ENCODE measurements at places on chromosomes 2 and 18.
A peak's percentile ranks its signal among the peaks of the same experiment; 100 is the strongest.

DNA sequence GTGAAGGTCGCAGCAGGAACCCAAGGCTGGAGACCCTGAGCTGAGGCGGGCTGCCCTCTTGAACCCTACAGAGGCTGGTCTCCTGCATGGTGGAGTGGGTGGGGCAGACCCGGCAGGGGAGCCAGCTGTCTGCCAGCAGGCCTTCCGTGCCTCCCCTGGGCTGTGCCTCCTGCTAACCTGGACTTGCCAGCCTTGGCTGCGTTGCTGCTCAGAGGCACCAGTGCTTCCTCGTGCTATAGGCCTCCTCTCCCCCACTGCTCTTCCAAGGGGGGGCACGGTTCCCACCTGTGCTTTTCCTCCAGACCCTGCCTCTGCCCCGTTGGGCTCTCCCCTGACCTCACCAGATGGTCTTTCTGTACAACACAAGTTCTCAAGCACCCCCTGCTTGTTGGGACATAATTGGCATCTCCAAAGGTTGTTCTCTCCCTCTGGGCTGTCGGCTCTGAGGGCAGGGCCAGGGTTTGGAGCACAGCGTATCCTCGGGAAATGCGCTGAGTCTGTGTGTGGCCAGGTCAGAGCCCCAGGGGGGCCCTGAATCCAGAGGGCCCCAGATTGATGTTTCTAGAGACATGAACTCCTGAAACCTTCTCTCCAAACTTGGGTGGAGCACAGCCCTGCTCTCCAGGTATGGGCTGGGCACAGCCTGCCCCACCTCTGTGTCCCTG is 6.7 kb downstream of the ARHGEF4 start:
- no peak for DNase-seq

GRCh38 chr2:98623657-98624056 is 15.3 kb downstream of the UNC50 start:
- DNase-seq = no peak

DNA sequence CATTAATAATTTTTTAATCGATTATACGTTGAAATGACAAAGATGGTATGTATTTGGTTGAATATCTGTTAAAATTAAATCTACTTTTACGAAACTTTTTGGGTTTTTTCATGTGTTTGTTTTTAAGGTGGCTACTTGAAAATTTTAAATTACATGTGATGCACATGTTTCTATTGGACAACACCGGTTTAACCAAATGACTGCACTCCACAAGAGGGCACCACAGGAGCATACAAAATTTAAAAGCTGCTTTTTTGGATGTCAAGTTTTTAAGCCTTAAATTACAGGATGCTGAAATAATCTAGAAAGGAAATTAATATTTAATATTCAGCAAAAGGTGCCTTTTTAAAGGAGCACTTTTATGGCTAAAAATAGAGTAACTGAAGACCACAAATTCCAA is 98.7 kb downstream of the ACVR1 start:
- DNase-seq = peak; percentile 42

DNA sequence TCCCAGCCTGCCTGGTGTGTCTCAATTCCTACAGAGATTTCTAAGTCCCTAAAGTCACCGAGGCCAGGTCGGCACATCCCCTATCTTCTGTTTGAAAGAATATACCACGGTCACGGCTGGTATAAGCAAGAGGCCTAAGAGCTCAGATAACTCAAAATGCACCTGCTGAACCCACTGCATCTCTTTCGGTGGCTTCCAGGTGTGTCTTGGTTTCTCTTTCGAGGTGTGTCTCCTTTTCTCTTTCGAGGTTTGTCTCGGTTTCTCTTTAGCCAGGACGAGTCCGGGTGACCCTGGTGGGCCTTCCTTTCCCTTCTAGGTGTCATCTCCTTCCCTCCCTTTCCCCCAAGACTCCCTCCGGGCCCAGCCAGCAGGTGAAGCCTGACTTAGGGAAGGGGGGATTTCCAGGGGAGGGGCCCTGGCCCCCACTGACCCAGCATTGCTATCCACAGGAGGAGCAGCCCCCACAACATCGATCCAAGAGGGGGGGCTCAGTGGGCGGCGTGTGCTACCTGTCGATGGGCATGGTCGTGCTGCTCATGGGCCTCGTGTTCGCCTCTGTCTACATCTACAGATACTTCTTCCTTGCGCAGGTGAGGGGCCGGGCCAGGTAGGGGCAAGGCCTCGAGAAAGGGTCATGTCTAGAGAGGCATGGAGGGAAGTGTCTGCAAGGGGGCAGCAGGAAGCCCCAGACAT is 8.4 kb downstream of the ITM2C start:
- DNase-seq = no peak

DNA sequence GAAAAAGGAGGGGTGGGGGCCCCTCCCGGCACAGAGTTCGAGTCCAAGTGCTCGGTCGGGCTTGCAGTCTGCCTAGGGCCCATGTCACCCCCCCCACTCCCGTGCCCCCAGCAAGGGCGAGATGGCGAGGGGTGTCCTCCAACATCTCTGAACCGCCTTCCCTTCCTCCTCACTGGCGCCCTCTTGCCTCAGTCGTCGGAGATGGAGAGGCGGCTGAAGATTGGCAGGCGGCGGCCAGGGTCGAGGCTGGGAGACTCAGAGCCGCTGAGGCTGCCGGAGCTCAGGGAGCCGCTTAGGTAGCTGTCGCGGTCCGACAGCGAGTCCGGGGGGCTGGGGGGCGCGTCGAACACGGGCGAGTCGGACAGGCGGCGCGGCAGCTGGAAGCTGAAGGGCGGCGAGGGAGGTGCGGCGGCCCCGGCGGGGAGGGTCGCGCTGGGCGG is 2.3 kb downstream of the ZFP36L2 start:
- peak; percentile 91 for DNase-seq

DNA sequence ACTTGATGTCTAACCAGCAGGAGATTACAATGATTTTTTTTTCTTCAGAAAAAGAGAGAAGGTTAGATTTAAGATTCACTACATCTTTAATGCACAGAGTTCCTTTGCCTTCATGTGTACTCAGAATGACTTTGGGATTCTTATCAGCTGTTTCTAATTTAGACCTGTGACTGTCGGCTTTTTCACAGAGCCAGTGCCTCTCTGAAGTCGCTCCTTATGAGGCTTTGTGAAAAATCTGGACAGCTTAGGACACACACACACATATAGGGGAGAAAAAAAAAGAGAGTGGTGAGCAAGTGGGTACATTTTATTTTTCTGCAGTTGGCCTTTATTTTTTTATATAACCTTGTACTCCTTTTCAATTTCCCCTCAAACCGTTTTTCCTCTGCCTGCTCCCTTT is 893.1 kb upstream of the CELF4 start:
- DNase-seq = no peak

DNA sequence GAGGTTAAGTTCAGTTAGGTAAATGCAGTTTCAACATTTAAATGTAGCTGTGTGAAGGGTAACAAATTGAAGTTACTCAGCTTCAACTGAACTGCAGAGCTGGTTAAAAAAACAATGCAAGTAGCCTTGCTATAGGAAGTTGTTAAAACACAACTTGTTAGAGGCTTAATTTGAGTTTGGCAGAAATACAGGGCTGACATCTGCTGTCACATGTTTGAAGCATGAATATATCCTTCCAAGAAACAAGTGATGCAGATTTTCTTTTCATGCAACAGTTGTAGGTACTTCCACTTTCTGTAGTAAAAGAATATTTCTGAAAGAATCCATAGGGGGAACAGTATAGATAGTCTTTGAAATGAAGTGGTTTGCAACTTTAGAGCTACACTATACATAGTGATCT is 208.7 kb upstream of the RASGRP3 start:
- DNase-seq = no peak

DNA sequence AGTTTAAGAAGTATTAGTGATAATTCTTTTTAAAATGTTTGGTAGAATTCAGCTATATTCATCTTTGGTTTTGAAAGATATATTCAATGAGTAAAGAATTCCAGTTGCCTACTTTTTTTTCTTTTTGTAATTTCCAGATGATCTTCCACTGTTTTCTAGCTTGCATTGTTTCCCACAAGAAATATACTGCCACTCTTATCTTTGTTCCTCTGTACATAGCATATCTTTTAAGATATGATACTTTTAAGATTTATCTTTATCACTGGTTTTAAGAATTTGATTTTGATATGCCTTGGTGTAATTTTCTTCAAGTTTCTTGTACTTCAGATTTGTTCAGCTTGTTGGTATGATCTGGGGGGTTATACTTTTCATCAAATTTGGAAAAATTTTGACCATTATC is 374.4 kb downstream of the PLCL1 start:
- DNase-seq = no peak

- no peak for DNase-seq
Observed at GRCh38 chr2:234286118-234286598, 210.7 kb downstream of the ARL4C start.

- no peak for DNase-seq
Observed at GRCh38 chr2:43718530-43719124, 42.4 kb upstream of the C1GALT1C1L start.

DNA sequence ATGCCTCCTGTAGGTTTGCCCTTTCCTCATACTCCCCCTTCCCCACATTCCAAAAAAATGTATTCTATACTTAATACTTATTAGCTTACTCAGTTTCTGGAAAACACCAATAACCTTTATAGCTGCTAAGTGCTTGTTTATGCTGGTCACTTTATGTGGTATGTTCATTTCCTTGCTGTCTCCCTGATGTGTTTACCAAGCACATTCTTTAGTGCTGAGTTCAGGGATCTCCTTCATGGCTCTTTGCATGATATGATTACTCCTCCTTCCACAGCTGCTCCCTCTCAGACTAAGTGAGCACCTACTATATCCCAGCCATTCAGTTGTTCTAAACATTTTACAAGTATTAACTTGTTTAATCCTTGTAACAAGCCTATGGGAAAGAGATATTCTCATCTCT is 698.3 kb upstream of the FANCL start:
- DNase-seq = no peak

DNA sequence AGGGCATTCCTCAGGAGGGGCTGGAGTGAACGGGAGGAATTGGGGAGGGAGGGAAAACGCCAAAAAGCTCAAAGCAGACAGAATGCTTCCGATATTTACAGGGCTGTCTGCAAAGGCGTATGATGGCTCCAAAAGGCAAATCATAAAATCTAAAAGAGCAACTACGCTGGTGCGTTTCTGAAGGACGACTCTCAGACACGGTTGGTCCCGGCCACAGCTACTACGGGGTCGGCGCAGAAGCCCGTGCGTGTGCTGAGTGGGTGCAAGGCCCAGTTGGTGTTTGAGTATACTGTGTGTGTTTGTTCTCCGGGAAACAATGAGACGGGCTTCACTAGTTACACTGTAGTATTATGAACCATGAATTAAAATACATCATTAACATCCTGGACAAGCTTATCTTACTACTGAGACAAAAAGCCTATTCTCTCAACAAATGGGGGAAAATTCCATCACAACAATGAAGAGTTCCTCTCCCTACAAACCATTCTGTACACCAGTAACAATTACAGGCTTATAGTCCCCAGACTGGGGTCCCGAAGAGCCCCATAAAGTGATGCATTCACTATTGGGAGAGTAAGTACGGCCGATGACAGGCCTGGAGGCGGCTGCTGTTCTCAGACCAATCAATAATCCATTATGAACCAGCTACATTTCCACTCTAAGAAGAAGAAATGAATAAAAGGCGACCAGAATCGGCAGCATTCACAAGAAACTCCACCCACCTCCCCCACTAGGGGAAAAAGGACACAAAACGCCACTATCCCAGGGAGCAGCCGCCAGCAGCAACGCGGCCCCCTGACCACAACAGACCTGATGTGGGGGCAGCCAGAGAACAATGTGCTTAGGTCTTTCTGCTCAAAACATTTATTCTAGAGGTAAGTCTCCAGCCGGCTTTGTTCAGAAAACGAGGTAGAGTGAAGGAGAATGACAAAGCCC is 43.4 kb downstream of the ZNF516 start:
- DNase-seq = no peak

DNA sequence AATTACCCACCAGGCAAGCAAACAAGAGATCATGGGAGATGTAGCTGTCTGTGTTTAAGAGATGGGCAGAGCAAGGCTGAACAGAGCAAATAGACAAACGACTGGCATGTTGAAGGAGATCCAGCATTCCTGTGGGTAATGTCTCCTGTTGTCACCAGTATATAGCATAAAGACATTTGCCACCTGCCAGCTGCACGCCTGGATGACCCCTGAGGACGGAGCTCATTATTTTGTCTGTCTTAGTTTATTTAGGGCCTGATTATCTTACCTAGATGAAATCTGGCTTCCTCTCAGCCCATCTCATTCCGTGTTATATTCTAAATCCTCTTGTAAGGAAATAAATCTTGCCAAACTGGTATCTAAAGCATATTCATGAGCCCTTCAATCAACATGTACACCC is 510.3 kb upstream of the LINC00305 start:
- DNase-seq = no peak

GRCh38 chr2:34848132-34848531 is 1249.0 kb upstream of the FAM98A start:
- DNase-seq = no peak

GRCh38 chr18:79680100-79680879 is 687 bp downstream of the CTDP1 start:
- peak; percentile 71 for DNase-seq

DNA sequence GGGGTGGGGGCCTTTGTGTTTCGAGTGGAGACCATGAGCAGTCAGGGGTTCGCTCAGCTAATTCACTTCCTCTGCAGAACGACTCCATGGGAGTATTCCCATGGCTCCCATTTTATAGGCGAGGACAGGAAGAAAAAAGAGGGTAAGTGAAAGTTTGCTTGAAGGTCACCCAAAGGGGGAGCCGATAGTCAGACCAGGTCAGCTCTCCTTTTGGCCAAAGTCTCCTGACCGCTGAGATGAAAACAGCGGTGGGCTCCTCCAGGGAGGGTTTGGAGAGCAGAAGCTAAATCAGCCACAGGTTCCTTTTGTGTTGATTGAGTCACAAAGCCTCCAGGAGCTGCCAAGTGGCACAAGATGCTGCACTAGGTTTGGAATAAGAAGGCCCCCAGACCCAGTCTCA is 34.1 kb upstream of the CTAGE1 start:
- DNase-seq = peak; percentile 9

DNA sequence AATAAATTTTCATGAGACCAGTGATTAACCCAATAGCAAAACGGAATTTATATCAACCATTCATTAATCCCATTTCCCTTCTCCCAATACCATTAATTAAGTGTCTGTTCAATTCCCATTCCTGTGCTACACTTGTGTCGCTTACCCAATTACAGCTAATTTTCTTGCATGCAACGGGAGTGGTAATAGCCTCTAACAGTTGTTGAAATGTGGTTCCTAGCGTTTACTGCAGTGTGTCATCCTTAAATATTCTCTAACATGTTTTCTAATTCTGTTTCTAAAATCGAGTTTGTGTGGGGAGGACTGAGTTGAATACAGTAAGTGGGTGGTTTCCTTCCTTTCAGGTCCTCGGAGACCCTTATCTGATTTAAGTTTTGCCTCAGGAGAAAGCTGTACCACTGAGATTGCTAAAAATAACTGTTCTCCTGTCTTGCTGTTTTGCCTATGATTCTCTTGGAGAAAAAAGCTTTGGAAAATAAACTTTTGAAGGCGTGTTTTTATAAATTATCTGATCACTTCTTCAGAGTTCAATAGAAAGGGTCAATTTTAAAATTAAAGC is 59.3 kb upstream of the LRRTM1 start:
- peak; percentile 3 for DNase-seq

GRCh38 chr2:219314804-219315468 is 5.7 kb upstream of the PTPRN start:
- DNase-seq = no peak

DNA sequence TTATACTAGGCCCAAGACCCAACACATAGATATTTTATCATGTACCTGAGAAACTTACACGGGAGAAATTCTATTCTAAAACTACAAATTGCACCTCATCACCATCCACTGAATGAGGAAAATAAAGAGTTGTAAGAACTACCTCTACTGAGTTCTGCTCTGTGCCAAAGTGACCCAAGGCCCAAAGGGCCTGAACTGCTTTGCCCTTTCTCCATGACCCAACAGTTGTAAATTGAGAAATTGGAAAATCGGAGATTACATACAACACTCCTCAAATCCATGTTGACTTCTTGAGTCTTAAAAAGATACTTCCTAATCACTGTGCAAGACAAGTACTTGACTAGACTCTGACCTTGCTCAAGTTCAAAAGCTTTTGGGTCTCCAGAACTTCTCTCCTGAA is 8.8 kb downstream of the NR4A2 start:
- no peak for DNase-seq

Measured in NB4 (cell line).